ENCODE measurements at places on chromosomes 7 and 10.

GRCh38 chr7:34939175-34939574 is 98.1 kb downstream of the DPY19L1 start:
- DNase-seq, result no peak

DNA sequence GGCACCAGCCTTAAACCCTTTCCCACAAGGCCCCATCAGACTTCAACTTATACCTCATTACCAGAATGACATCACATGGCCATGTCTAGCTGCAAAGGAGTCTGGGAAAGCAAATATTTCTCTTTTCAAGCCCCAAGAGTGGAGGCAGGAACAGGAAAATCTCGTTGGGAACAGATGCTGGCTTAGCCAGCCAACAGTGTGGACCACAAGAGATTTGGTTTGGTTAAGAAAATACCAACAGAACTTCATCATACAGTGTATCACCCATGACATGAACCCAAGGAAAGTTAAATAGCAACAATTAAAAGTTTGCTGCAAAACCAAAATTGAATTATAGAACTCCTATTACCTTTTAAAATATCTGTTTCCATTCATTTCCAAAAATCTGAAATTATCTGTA is 2.2 kb upstream of the MET start:
- no peak for DNase-seq

DNA sequence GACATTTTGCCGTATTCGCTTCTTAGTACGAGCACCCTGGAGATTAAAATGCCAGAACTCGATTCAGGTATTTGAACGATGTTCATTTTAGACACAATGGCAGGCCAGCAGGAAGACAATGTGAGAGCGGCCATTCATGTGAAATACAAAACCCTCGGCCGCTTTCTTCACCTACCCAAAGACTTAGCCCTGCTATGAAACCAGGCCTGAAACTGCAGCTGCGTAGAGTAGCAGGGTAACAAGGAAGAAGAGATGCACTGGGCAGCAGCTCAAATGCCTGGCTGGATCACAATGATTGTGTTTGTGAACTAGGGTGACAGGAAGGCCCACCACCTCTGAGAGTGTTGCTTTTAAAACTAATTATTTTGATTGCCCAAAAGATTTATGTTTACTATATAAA is 234.8 kb downstream of the TRIL start:
- DNase-seq, result no peak

DNA sequence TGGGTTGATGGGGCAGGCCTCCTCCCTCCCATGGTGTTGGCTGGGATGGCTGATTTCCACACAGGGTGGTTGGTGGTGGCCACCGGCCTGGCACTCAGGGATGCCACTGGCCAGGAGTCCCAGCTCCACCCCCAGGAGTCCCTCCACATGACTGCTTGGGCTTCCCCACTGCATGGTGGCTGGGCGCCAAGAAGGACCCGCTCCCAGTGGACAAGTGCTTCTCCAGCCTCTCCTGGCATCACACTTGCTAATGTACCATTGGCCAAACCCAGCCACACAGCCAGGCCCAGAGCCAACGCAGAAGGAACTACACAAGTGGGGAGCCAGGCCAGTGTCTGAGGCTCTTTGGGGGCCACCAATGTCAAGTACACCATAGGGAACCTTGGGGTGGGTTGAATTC is 73.6 kb upstream of the DNAAF5 start:
- DNase-seq, result no peak

- no peak for DNase-seq
These were observed 529.1 kb downstream of the TCERG1L start for GRCh38 chr10:130782467-130782866.

DNA sequence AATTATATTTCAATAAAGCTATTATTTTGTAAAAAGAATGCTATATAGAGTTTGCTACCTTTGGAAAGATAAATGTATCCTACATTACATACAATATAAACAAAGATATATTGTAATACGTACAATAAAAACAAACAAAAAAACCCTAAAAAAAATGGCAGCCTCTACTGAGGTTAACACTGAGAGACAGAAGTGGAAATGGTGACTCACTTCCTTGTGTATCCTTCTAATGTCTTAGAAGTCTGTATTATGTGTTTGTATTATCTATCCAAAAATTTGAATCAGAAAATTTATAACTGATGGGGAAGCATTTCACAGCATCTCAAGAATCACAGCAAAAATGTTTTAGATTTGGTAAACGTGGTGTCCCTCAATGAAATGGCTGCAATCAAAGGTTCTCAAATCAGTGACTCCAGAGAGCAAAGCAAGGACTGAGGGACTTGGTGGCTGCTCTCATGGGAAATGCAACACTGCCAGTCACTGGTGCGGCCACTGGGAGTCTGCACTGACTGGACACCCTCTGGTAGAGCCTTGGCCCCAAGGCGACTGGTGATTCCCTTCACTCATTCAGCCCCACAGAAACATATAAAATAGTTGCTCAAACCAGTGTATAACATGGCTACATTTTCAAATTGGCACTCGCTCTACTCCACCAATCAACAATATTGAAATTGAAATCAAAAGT is 53.8 kb downstream of the PANK1 start:
- DNase-seq, result peak; percentile 10

DNA sequence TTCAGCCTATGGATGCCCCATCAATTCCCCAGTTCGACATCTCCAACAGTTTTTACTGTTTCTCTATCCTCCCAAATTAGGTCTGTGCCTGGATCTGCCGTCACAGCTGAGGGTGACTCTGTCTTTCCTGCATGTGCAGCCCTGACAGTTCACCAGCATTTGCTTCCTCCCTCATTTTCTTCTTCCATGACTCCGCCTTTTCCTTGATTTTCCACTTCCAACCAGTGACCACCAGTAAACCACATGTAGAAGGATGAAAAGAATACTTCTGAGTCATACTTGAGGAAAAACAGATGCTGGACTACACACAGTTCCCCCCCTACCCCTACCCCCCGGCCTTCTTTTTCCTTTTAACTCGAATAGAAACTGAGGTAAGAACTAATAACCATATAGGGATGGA is 311.8 kb upstream of the POM121L12 start:
- DNase-seq, result no peak

GRCh38 chr7:99628471-99629465 is 12.0 kb downstream of the ZSCAN25 start:
- DNase-seq, result no peak
